ENCODE measurements at places on chromosomes 7 and 10.

DNA sequence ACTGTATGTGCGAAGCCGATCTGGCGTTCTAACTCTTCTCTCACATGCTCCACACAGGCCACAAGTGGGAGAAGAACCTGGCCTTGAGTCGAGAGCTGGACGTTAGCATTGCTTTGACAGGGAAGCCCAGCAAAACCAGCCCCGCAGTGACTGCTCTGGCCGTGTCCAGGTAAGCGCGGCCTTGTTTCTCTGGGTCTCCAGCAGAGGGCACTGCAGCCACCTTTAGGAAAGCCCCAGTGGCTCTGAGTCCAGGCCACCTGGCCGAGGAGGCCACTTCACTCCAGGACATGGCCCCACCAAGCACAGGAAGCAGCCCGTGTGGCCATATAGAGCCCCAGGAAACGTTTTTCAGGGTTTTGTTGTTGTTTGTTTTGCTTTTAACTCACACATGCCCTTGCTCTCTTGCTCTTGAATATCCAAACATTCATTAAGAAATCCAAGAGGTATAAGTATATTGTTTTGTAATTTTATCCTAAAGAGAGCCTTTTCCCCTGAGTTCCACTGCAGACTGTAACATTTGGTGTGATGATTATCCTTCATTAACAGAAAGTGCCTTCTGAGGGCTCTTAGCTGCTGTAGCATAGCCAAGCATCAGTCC, 41.8 kb upstream of the LRRC18 start:
- DNase-seq: no peak

- no peak for DNase-seq
Observed at GRCh38 chr7:44431091-44431608, 59.3 kb downstream of the NUDCD3 start.

- no peak for DNase-seq
Observed at GRCh38 chr10:18501198-18501597, 150.2 kb downstream of the NSUN6 start.

DNA sequence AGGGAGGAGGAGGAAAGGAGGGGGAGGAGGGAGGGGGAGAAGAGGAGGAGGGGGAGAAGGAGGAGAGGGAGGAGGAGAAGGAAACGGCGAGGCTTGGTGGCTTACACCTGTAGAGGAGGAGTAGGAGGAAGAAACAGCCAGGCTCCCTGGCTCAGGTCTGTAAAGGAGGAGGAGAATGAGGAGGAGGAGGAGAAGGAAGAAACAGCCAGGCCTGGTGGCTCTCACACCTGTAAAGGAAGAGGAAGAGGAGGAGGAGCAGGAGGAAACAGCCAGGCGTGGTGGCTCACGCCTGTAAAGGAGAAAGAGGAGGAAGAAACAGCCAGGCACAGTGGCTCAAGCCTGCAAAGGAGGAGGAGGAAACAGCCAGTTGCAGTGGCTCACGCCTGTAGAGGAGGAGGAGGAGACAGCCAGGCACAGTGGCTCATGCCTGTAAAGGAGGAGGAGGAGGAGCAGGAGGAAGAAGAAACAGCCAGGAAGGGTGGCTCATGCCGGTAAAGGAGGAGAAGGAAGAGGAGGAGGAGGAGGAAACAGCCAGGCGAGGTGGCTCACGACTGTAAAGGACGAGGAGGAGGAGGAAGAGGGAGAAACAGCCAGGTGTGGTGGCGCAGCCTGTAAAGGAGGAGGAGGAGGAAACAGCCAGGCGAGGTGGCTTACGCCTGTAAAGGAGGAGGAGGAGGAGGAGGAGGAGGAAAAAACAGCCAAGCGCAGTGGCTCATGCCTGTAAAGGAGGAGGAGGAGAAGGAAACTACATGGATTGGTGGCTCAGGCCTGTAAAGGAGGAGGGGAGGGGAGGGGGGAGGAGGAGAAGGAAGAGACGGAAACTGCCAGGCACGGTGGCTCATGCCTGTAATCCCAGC, 14.9 kb upstream of the CRCP start:
- no peak for DNase-seq

DNA sequence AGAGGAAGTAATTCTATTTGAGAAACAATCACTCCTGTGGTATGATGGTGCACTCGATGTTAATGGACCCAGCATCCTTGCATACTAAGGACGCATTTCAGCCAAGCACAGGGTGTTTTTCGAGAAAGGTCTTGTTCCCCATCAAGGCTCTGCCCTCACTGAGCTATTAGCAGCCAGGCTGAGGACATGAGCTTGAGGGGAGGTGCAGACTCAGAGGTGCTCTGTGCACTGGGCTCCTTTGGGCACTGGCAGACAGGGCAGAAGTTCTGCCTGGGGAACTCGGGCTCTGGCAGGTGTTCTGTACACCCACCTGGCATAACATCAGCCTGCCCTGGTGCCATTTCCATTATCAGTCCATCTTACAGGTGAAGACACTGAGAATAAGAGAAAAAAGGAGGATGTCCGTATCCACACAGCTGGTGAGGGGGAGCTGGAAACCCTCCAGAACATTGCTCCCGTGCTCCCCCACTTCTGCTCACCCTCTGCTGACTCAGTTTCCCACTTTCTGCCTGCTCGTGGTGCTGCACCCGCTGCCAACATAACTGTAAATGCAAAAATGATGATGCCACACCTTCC, 92.7 kb upstream of the RET start:
- DNase-seq: no peak

- no peak for DNase-seq
Observed at GRCh38 chr7:111783854-111784253, 221.6 kb upstream of the IMMP2L start.

- DNase-seq: no peak
Observed at GRCh38 chr10:48430402-48430993, 124.0 kb downstream of the MAPK8 start.

DNA sequence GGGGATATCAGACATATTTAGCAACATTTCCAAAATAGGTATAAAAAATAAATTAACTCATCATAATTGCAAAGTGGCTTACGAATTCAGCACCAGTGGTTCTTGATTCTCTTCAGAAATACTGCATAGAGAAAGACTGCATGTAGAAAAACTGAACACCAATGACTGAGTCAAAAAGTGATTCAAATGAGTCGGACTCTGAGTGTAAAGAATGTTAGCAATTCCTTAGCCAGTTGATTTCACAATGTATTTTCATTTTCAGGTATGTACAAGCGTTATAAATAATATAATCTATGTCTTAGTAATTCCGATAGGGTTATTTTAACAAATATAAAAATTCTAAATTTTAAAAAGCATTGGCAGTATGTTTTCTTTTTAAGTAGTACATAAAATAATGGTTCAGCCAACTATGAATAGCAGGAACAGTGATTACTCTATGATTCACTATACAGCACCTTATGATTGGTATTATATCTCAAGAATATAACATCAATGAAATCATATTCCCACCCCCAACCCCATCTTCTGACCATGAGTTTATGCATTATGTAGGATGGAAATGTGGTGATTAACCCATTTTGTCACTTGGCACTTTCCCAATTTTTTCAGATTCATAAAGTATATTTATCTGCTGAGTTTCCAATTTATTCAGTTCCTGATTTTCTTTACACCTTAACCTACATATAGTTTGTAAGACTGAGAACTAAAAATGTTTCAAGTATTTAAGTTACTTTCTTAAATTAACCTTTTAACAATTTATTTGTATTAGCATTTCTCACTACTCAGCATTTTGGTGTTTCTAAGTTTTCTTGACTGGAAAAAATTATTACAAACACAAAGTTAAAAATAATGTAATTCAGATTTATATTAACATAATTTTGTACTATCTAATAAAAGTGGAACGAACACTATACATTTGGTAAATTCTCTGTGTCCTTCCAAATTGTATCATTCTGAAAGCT, 33.9 kb downstream of the DNAJC1 start:
- DNase-seq: no peak
